Suppressor macrophage (primary cell): ENCODE measurements at places on chromosomes 11 and 22.

DNA sequence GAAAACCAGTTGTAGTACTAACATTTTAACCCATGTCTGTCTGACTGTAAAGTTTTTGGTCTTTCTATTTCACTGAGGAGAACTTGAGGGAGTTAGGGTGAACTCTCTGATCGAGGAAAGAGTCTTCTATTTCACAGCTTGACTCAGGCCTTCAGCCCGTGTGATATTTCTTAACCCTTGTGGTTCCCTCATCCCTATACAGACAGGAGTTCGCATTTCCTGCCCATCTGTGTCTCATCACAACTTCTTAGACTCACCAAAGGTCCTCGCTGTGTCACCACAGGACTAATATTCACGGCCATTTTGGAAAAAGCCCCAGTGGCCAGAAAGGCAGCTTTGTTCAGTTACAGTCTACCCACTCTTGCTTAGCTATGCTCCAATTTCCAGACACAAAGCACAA is 172.8 kb downstream of the FAM181B start:
- DNase-seq, result peak; percentile 43

- no peak for DNase-seq
Observed at GRCh38 chr11:34028425-34028824, 23.1 kb upstream of the CAPRIN1 start.

DNA sequence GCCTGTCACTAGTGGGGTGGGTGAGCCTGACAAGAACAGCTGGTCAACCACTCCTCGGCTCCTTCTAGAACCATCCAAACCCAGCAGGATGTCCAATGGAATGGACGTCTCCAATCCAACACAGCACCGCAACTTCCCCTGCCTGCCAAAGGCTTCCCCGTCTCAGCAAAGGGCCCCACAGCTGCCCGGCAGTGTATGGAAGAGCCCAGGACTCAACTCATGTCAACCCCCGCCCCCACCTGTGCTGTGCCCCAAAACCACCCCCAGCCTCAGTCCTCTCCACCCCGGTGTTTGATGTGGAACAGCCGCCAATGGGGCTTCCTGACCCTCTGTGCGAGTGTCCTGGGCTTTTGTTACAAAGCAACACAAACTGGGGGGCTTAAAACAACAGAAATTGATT is 223.8 kb downstream of the CTTN start:
- no peak for DNase-seq

DNA sequence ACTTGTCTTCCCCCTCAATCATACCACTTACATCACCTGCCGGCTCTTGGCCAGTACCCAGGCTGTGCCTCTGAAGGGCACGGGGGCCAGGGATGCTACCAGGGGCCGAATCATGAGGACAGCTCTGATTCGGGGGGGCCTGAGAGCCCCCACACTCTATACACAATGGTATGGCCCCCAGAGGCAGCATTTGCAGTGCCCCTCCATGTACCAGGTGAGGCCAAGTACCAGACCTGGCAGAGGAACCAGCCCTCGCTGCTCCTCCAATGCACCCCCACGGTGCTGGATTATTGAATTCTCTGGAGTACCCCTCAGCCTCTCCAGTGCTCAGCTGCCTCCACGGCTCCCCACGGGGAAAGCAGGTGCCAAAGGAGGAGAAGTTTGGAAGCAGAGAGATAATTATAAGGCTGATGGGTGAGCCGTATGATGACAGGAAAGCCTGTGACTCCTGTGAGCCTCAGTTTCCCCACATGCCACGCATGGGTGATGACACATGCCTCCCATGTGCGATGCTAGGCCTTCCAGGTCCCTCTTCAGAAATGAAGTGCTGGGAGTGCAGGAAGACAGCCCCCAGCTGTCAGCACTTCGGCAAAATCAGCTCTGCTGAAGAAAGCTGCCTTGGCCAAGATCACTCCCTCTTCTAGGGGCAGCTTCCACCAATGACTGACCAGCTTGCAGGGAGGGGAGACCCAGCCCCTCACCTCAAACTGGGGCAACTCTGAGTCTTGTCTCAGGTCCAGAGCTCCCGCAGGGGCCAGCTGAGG is 69.9 kb downstream of the THAP12 start:
- no peak for DNase-seq

- no peak for DNase-seq
Observed at GRCh38 chr11:1963864-1964263, 16.7 kb downstream of the MRPL23 start.
